IMR-90 (cell line): ENCODE measurements at places on chromosomes 16 and 17. TPM values are rescaled to one million over a fixed set of nuclear protein-coding genes. Genes with fewer than 3 reads are reported as not detected.

- peaks cover 72% of the 10 kb centered on the region for H3K36me3 ChIP-seq
- H3K4me3 ChIP-seq = no peak overlapping the region
- no peaks in the 10 kb centered on the region for H3K27me3 ChIP-seq
- no peaks in the 10 kb centered on the region for H3K4me1 ChIP-seq
- H3K27ac ChIP-seq = no peak overlapping the region
- peak; percentile 50 for DNase-seq
Measured at GRCh38 chr16:89268987-89269735, 51.7 kb downstream of the ZNF778 start.

The ASPHD1 gene
- 4.1 and 4.2 TPM in 2 replicates for total RNA-seq

DNA sequence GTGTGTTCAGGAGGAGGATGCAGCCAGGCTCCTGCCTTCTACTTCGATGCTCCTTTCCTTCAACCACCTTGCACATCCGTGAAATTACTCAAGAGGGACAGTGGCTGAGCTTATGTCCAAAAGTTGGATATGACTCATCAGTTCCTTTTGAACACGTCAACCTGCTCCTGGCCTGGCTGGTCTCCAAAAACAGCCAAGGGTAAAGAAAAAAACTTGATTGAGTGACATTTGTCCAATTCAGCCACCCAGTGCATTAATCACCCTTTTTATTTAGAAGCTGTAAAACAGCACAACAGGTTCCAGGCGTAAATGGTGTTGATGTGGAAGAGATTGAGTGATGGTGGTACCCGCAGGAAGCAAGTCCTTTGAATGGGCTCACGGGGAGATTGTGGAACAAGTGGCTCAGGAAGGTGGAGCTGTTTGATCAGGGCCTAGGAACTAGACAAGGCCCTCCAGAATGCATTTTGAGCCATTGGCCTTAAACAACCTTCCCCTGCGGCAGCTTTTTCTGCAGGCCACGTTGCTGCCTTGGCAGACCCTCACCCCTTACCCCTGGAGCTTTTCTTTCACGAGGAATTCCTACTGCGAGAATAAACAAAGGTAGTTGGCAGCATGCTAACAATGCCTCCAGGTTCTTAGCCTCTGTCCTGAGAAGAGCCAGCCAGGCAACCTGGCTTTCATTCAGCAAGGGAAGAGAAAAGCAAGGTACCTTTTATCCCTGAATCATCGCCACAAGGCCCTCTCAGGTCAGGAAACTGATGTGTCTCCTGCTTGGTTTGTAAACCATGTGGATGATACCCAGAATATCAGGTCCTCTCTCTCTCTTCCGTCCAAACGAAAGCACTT lies 173.3 kb upstream of the CACNG5 start:
- no peaks in the 10 kb centered on the region for H3K4me1 ChIP-seq
- peaks cover 3% of the 10 kb centered on the region for H3K36me3 ChIP-seq
- no peaks in the 10 kb centered on the region for H3K27me3 ChIP-seq
- DNase-seq = peak; percentile 56

- no peak overlapping the region for H3K27ac ChIP-seq
- H3K4me1 ChIP-seq = peaks cover 22% of the 10 kb centered on the region; the same call in 1 of the 2 replicates
- H3K4me3 ChIP-seq = no peak overlapping the region
- no peaks in the 10 kb centered on the region for H3K27me3 ChIP-seq
- no peak for DNase-seq
Measured at GRCh38 chr17:17789410-17789809, 47.4 kb downstream of the SREBF1 start.

- no peaks in the 10 kb centered on the region for H3K27me3 ChIP-seq
- H3K4me1 ChIP-seq = peaks cover 6% of the 10 kb centered on the region; the same call in 1 of the 2 replicates
- H3K4me3 ChIP-seq = no peak overlapping the region
- H3K27ac ChIP-seq = no peak overlapping the region
- peak; percentile 24 for DNase-seq
Measured at GRCh38 chr17:30954046-30954830, 16.6 kb upstream of the RNF135 start.
